GM18507 (cell line): ENCODE measurements at places on chromosomes 3 and 15.

DNA sequence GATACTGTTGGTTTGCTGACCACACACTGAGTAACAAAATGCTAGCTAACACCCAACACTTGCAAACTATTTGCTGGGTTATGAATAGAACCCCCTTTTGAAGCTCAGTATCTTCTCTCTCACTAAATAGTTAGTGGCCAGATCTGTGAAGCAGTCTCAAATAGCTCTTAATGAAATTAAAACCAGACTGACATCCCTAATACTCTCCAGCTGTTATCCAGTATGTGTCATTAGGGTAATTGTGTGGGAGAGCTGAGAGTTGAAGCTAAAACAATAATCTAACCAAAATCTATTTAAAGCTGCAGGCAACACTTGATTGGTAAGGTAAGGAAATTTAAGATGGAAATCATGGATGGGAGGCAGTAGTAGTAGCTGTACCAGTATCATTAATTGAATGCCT lies 110.4 kb upstream of the RORA start:
- no peak for DNase-seq

DNA sequence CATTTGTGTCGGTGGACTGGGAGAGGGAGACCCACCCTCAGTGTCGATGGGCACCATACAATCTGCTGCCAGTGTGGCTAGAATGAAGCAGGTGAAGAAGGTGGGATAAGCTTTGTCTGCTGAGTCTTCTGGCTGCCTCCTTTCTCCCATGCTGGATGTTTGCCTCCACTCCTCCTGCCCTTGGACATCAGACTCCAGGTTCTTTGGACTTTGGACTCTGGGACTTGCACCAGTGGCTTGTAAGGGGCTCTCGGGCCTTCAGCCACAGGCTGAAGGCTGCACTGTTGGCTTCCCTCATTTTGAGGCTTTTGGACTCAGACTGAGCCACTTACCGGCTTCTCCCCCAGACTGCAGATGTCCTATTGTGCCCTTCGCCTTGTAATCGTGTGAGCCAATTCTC lies 23.6 kb upstream of the OSBPL11 start:
- no peak for DNase-seq

DNA sequence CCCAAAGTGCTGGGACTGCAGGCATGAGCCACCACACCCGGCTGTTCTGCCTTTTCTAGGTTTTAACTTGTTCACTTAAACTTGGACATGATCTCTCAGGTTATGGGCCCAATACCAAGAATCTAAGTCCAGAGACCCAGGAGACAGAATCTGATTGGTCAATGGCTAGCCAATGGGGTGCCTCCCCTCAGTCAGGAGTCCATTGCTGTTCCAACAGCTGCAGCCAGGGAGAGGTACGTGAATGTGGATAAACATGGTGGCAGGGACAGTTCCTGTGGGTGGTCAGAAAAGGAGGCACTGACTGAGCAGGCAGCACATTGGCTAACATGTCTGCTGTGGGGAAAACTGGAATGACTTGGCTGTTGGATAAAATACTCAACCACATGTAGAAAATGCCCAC lies 140.3 kb downstream of the RPLP1 start:
- no peak for DNase-seq

DNA sequence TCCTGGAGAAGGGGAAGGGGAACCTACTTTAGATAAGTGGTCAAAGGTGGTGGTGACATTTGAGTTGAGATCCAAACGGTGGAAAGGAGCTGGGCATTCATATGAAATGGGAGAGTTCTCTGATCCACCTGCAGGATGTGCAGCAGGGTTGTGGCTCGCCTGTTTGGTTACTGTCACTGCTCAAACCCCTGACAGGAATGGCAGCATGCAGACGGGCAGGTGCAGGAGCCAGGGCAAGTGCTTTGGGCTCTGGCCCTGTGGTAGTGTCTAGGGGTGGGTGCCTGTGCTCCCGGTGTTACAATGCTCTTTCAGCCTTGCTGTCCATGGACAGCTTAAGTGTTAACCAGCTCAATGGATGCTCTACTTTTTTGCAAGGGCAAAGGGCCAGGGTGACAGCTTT lies 18.5 kb downstream of the PAQR9 start:
- no peak for DNase-seq
